Colonic mucosa (tissue), 4 donors: ENCODE measurements at places on chromosomes 6 and 20.

- no peak for DNase-seq
Observed at GRCh38 chr6:167013067-167013466, 13.9 kb downstream of the CEP43 start.

DNA sequence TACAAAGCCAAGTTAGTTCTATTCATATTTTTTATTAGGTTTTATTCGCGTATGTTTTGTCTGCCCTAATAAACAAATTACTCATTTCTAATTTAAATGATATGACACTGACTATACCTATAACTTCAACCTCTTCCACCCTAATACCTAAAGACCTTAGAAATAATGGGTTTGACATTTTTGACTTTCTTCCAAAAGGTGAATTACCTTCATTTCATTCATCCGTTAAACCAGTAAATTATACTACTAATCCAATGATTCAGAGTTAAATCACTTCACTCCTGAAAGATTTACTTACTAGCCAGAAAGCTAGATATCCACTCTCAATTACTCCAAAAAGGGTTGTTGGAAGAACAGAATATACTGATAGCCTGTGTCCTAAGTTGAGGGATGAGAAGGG lies 5.2 kb downstream of the MRPS10 start:
- no peak for DNase-seq

DNA sequence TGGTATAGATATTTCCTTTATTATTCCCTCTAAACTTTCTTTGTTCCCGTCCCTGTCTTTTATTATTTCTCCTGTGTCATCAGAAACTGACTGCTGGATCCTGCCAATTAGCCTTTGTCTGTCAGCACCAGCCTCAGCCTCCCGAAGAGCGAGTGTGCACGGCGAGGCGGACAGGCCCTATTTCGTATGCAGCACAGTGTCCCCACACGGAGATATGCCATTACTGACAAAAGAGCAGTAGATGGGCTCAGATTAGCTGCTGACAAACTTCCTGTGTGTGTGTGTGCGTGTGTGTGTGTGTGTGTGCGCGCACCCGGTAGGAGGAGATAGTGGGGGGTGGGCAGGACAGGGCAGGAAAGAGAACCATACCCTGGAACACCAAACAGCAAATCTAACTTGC lies 99.5 kb upstream of the ZFP64 start:
- DNase-seq: no peak

DNA sequence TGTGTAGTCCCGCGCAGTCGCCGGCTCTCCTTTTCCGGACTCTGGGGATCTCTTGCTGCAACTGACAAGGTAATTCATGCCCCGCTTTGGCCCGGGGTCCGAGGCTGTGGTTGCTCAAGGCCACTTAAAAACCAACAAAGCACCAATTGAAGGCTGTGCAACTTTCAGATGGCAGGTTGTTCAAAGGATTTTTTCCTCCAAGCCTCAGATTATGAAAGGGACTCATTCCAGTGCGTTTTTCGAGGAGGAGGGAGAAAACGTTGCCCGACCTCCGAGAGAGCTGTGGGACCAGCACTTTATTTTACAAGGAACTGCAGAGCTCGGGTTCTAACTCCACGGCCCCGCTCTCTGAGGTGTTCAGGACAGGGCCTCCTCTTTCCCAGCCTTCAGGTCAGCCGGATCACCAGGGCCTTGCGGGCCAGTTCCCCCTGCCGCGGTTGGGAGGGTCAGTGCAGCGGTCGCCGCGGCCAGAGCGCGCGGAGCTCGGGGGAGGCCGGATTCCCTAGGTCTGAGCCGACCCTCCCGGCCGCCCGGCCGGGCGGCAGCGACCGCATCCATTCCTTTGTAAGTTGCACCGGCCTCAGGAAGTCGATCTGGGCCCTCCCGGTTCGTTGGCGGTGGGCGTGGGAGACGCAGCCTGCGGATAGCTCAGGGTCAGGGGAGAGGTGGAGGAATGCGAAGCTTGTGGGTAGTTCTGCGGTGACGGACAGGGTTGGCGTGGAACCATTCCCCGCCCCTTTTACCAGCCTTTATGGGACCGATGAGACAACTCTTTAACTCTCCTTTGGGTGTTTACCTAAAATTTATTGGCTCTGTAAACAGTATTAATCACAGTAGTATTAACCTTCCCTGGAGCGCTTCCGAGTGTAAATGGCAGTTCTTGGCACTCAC lies 1.6 kb downstream of the UTRN start:
- DNase-seq: peak; percentile 81

GRCh38 chr20:41167118-41167470 lies 29.8 kb downstream of the PLCG1 start:
- no peak for DNase-seq

DNA sequence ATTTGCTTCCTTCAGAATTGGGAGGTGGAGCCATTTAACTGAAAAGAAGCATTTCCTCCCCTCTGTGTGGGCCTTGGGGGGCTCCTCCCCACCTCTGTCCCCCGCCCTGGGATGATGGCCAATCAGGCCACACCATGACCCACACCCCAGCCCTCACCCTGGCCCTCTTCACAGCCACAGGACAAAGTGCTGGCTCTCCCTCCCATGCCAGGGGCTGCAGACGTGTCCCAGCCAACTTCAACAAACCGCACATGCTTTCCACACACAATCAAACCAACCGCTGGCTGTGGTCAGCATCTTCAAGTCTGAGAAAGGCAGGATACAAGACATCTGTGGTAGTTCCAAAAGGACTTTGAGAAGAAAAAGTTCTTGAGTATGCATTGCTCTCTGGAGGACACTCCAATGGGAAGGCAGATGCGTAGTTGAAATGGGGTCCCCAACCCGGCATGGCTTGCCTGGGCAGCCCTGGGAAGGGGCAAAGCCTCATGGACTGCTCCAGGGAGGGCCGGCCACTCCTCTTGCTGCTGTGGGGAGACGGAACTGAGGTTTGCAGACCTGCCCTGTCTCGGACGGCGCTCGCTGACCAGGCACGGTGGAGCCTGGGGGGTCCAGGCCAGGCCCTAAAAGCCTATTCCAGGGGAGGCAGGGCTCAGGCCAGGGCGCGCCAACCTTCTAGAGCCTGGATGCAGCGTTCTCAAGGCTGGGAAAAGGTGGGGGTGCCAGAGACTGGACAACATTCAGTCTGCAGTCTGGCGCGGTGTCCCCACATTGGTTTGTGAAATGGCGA lies 12.2 kb downstream of the TTLL2 start:
- DNase-seq: no peak

GRCh38 chr6:144246988-144247387 lies 38.1 kb upstream of the UTRN start:
- DNase-seq: no peak

DNA sequence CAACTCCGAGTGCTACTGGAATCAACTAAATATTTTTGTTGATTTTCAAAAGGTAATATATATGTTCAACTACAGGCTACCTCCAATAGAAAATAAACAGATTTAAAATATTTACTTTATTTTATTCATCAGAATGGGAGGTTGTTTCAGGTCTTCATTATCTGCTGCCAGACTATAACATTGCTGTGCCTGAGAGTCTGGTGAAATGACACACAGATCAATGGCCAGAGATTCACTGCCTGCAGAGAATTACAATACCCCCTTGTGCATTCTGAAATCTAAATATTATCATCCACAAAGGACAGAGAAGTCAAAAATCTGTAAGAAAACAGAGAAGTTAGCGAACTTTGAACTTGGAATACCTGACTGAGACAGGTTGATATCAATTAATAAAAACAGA lies 667.8 kb upstream of the GJE1 start:
- DNase-seq: no peak

DNA sequence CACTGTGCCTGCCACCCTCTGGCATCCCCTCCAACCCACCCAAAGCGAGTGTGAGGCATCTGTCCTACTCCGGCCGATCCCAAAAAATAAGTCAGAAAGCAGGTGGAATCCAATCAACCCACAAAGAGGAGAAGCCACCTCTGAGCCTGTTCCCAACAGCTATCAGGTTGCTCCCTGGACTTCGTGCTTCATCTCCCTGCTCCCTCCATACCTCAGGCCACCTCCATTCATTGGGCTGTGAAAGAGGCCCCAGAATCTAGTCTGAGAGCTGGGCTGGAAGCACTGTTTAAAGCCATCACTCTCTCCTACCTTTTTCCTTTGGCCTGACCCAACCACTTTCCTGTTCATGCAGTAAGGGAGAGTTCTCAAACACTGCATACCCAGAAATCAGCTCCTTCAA lies 106.1 kb downstream of the ZMYND8 start:
- DNase-seq: no peak

- DNase-seq: no peak
Observed at GRCh38 chr6:15145821-15146220, 100.0 kb upstream of the JARID2 start.

DNA sequence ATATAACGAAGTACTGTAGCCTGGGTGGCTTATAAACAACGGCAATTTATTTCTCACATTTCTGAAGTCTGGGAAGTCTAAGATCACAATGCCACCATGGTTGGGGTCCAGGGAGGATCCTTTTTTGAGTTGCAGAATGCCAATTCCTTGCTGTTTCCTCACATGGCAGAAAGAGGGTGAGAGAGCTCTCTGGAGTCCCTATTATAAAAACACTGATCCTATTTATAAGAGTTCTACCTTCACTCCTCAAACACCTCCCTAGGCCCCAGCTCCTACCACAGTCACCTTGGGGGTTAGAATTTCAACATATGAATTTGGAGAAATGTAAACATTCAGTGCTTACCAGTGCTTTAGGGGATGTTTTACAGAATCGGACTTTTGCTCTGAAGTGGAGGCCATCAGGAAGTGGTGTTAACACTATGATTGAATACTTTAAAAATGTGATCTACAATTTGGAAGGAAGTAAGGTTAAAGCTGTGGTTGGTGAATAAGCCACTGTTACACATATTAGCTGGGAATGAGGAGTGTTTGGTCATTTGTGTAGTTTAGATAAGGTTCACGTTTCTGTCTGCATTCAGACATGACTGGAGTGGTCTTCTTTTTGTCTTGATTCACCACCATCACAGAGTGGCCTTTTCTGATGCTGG lies 79.9 kb upstream of the SPTLC3 start:
- DNase-seq: no peak

GRCh38 chr6:113412589-113413357 lies 444.4 kb upstream of the MARCKS start:
- no peak for DNase-seq

DNA sequence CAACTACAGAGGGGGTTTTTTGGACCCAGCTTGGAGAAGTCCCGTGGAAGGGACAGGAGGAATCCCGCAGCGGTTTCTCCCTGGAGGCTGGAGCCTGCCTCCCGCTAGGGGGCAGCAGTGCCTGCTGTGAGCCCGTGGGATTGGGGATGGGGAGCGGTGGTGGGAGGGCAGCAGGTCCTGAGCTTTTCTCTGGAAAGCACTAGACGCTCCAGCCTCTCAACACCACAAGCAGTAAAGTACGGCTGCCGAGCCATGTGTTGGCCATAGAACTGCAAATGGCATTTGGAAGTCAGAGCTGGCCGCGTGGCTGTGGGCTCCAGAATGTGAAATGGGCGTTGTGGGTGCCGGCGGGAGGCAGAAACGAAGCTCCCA lies 47.8 kb downstream of the GMPR start:
- DNase-seq: no peak

DNA sequence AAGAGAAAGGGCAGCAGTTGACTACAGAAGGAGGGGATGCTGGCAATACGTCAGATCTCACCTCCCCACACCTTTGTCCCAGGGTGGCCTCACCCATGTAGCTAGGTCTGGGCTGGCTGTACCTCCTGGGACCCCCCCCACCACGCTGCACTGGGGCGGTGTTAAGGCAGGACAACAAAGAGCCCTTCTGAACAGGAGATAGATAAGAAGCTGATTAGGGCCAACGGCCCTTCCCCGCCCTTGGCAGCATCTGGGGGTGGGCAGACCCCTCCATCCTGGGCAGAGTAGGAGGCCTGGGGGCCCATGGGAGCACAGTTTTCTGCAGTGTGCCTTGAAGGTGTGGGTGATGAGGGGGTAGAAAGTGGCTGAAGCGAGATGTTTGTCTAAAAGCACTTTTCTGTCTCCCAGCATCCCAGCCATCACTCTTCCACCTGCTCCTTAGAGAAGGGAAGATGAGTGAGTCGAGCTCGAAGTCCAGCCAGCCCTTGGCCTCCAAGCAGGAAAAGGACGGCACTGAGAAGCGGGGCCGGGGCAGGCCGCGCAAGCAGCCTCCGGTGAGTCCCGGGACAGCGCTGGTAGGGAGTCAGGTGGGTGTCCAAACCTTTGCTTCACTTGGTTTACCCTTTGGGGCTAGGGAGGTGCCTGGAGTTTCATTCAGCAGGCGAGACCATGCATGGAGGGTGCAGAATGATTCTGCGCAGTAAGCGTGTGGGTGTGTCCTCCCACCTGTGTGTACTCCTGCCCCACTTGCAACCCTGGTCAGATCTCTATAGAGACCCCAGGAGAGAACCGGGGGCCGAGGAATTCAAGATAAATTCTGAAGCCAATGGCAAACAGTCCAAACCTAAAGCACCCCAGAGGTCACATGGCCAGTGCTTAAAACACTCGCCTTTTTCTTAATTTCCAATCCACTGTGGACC lies 3.9 kb downstream of the HMGA1 start:
- peak; percentile 22 for DNase-seq

- DNase-seq: no peak
Observed at GRCh38 chr6:971981-972640, 279.2 kb upstream of the EXOC2 start.

- DNase-seq: peak; percentile 61
Observed at GRCh38 chr6:136737871-136738691, 54.2 kb downstream of the MAP3K5 start.

GRCh38 chr6:22328474-22328873 lies 31.6 kb upstream of the PRL start:
- no peak for DNase-seq

DNA sequence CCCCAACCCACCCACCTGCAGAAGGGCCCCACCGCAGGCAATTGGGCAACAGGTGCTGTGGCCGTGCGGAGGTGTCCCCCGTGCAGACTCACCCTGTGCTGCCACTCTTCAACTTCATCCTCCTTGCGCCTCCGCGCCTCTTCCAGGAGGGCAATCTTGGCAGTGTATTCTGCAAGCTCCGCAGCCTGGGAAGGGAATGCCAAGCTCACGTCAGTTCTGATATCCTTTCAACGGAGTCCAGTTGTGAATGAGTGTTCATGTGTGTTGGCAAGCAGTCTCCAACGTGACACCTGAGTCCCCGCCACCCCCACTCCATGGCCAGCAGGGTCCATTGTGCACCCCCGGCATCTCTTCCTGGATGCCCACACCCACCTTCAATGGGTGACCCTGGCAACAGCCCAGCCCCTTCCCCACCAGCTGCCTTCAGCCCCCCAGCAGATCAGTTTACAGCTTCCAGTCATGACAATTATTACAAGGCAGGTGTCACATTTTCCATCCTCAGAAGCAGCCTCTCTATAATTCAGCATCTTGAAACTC lies 49.9 kb downstream of the EZR start:
- no peak for DNase-seq

- DNase-seq: no peak
Observed at GRCh38 chr6:2102316-2102883, 143.0 kb downstream of the GMDS start.

DNA sequence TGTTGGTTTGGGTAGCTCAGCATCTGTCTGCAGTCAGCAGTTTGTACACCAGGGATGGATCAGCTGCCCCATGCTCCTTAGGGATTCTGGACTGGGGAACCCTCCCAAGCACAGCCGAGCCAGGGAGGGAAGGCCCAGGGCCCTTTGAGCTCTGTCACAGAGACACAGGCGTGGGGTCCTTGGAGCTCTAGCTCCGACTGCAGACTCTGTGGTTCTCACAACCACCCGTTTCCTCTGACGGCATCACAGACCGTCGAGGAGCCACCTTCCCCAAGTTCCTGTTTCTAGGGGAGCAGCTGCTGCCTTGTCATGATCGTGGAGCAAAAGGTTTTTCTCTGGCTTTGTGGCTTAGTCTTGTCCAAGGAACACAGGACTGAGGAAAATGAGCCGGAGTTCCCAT lies at the start of gene SLA2:
Gene SLA2 (minus strand): TSS at position 199 of the 400 bp plus-strand sequence. CDS start 4,861 bp downstream, outside the sequence.
- DNase-seq: peak; percentile 32

GRCh38 chr6:139144490-139145085 lies 9.7 kb downstream of the HECA start:
- DNase-seq: no peak
